ENCODE measurements at places on chromosomes 1 and 21.

DNA sequence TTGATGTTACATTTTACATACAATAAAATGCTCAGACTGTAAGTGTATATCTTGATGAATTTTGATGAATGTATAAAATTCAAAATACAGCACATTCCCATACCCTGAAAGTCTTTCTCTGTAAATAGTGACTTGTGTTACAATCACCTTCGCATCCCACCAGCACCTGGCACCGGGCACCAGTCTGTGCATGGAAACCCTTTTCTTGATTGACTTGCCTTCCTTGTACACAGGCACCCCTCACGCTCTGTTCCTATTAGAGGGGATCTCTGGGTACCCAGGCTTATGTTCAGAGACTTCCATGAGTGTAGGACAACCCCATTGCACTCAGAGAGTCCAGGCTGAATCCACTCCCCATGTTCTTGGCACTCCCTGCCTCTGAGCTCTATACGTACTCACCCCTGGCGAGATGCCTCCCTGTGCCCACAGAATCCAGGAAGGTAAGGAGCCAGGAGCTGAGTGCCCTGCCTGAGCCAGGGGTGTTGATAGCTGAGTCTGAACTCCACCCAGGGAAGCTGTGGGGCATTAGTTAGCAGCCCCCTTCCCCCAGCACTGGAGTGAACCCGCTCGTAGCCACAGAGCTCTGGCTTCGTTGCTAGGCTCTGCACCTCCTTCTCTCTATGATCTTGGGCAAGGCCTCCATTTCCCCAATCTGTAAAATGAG is 22.5 kb upstream of the PKP1 start:
- no peak for DNase-seq

DNA sequence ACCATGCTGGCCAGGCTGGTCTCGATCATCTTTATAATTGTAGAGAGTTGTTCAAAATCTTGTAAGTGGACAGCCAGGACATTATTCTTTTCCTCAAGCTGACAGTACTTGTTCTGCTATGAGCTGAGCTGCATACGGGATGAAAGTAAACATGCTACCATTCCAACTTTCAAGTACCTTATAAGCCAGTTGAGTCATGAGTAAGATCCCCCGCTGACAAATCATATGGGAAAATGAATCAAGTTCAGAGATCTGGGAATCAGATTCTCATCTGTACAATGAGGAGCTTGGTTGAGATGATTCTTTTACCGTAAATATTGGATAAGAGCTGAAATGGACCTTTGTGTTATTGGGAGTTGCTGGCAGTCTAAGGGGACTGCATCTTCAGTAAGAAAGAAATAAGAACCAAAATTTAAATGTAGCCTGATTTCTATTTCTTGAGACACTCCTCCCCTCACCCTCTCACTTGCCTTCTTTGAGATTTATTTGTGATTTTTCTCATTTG is 62.7 kb downstream of the CENPF start:
- DNase-seq = no peak

GRCh38 chr1:192861860-192862259 is 53.0 kb downstream of the RGS2 start:
- no peak for DNase-seq

GRCh38 chr1:227856147-227856858 is 40.8 kb downstream of the PRSS38 start:
- no peak for DNase-seq

DNA sequence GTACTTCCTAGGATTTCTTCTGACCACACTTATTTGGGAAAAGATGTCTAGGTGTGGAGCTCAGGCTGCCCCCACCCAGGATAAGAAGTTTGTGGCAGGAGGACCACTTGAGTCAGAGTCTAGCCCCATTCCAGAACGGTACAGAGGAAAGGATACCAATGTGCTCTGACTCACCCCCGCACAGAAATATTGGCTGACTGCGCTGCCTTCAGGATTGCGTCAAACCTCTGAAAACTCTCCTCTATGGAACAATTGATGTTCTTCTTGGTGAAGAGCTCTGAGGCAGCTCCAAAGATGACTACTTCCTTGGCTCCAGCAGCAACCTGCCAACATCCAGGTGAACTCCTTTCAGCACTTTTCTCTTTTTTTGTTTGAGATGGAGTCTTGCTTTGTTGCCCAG is 11.2 kb downstream of the HMGCL start:
- DNase-seq = no peak

DNA sequence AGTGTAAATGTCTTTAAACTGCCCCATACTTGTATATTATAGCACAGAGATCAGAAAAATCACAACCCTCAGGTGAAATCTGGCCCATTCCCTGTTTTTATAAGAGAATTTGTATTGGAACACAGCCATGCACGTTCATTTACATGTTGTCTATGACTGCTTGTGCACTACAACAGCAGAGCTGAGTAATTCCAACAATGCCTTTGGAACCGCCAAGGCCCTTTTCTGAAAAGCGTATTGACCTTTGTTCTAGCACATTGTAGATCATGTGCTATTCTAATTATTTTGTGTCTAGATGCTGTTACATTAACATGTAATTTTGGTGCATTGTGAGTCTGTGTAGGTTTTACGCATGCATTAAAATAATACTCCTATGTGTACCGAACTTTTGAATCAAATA is 339.6 kb downstream of the CHRM3 start:
- no peak for DNase-seq

DNA sequence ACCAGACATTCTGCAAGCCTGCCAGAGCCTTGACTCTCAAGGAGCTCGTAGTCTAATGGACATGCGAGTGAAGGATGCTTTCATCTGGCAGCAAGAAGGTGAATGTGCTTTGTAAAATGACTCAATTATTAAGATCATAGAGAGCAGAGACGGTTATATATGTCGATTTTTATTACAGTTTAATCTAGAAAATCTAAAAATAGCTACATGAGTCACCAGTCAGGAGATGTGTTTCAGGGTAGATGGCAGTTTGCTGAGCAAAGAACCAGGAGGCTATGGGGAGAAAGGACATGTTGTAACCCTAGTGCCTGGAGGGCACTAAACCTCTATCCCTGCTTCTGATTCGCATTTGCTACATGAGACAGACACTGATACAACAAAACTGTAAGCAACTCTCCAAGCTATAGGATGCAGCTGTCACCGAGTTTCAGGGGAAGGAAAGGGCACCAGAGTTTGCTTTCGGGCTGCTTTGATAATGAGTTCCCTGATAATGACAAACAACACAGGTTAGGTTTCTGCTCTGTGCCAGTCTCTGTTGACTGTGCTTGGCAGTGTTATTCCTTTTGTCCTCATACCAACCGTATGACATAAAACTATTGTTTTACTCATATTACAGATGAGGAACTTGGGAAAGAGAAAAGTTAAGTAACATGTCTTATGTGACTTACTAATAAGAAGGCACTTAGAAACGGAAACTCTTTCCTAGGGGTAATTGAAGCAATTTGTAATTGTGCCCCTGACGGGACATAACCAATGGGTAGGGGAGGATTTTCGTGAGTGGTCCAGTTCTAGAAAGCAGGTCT is 43.2 kb downstream of the C1orf198 start:
- no peak for DNase-seq

DNA sequence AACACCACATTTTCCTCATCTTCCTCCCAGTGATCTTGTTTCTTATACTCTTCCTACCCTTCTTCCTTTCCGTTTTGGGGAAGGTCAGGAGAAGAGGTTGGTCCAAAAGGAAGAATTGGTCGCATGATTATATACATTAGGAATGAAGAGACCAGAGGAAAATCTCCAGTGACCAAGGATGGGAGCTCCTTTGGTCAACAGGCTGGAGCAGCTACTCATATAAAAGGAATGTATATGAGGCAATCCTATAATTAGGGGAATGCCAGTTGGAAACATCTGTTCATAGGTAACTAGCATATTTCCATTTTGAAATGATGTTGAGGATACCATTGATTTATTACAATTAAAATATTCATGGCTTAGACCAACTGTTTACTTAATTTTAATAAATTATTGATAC is 114.5 kb downstream of the LRRC40 start:
- DNase-seq = no peak

GRCh38 chr21:25790878-25791204 is 56.1 kb downstream of the GABPA start:
- peak; percentile 15 for DNase-seq

DNA sequence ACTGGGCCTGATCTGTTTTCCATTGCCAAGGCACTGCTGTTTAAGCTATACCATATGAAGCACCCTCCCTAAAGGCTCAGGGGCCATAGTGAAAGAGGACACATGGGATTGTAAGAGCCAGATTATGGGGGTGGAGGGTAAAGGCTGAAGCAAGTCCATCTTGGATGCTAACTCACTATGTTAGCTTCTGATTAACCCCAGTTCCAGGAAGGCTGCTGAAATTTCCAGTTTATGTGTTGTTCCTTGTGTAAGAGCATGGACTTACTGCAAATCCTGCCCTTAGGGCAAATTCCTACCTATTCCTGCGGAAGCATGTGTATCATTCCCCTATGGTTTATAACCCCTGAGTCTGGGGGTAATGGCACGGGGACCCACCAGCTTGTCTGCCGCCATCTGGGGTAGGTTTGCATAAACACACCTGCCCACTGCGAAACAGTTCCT is 91.8 kb upstream of the SERBP1 start:
- peak; percentile 46 for DNase-seq

- no peak for DNase-seq
Measured at GRCh38 chr1:24298606-24299005, 20.6 kb upstream of the GRHL3 start.

DNA sequence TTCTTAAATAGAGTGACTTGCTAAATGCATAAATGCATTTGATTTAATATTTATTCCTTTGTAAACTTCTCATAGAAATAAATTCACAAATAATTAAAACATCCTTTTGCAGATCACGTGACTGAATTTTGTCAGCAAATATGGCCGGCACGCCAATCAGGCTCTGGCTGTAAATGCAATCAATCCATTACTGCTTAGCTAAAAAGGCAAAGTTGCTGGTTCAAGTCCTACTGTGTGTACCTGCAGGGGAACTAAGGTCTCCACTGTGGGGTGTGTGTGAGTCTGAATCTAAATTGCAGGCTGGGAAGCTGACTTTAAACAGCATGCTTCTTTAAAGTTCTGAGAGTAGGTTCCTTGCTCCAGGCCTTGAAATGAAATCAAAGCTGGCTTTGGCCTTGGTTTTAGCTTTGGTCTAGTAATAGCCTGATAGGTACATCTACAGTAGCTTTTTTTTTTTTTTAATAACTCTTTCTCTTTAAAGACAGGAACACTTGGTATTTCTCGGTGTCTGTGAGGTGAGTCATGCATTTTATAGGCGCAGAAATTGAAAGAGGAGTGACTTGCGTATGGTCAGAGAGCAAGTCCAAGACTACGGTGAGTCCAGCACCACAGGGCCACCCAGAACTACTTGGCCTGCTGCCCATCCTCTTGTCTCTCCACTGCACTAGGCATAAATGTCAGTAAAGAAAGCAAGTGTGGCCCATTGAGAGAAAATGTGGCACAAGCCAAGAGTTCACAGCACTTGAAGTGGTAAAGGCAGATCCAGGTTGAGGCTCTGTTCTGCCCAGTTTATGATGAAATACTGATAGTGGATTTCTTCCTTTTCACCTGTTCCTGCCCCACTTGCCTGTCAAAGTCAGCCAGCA is 36.2 kb upstream of the LYST start:
- no peak for DNase-seq

DNA sequence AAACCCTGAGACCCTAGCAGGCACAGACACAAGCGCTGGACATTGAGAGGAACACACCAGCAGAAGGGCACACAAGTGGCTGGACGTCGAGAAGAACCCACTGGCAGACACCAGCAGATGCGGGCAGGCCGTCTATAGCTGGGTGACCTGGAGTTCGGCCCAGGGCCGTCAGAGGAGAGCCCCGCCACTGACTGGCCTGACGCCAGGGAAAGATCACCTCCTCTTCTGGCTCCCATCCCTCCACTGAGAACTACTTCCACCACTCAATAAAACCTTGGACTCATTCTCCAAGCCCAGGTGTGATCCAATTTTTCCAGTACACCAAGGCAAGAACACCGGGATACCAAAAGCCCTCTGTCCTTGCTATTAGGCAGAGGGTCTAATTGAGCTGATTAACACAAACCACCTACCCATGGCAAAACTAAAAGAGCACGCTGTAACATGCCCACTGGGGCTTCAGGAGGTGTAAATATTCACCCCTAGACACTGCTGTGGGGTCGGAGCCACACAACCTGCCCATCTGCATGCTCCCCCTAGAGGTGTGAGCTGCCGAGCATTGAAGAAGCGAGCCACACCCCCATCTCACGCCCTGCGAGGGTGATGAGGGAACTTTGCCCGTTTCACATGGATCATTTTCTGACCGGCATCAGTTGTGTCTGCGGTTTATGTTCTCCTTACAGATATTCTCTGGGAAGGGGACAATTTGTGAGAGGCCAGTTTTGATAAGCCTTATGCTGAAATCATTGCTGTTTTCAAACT is 104.8 kb downstream of the HLX start:
- DNase-seq = no peak

DNA sequence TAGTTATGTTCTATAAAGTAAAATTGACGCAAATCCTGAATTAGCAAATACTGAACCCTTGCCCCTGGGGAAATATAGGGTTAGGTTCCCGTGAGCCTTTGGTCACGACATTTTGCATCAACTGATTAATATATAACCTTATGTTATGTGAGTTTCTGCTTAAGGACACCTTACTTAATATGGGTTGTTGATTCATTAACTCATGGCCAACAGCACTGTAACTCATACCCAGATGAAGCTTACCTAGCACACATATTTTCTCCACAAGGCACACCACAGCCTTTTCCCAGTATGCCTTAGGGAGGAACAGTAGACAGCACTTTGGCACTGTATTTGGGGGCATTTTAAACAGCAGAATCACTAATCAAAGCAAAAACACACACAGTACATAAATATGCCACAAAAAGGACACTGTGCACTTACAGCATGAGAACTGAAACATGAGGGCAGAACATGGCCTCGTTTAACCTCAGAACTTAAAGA is 15.1 kb downstream of the INAVA start:
- no peak for DNase-seq

- no peak for DNase-seq
Measured at GRCh38 chr1:158830074-158830677, 975 bp upstream of the MNDA start.

DNA sequence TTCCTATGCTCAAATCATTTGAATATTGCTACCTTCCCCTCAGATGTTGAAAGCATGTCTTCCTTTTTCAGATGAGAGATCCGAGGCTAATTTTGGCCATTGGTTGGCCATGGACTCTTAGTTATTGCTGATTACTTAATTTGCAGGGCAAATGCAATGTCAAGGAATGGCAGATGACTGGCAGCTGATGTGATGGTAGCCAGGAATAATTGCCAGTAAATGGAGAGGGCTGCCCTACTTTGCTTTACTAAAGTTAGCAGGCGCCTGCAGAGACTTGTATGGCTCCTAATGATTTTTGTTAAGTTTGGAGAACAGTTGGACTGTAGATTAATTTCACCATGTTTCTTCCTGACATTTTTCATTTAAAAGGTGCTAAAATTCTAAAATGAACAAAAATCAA is 128.9 kb downstream of the XCL2 start:
- DNase-seq = no peak

GRCh38 chr1:227654431-227654830 is 80.7 kb downstream of the JMJD4 start:
- no peak for DNase-seq
